ENCODE measurements at places on chromosomes 13 and 19. TPM values are rescaled to one million over a fixed set of nuclear protein-coding genes. Genes with fewer than 3 reads are reported as not detected.
A peak's percentile ranks its signal among the peaks of the same experiment; 100 is the strongest.

GGN gene
- total RNA-seq: 0.59 TPM

GRCh38 chr13:46571909-46572595 is 19.1 kb downstream of the LRCH1 start:
- no peaks in the 10 kb centered on the region for H3K36me3 ChIP-seq
- no peaks in the 10 kb centered on the region for H3K27me3 ChIP-seq
- H3K27ac ChIP-seq: no peak overlapping the region

KLK3 gene
- total RNA-seq: not detected

- H3K36me3 ChIP-seq: no peaks in the 10 kb centered on the region
- peak overlapping the region; percentile 87 for H3K4me3 ChIP-seq
- H3K27me3 ChIP-seq: peaks cover 4% of the 10 kb centered on the region
- DNase-seq: peak; percentile 62
- peak overlapping the region; percentile 74 for H3K27ac ChIP-seq
Observed at GRCh38 chr13:75636436-75637180, 478 bp downstream of the LMO7 start.

- H3K4me3 ChIP-seq: no peak overlapping the region
- no peak overlapping the region for H3K27ac ChIP-seq
- peaks cover 27% of the 10 kb centered on the region for H3K27me3 ChIP-seq
- H3K36me3 ChIP-seq: no peaks in the 10 kb centered on the region
Observed at GRCh38 chr19:54560881-54561385, 12.7 kb upstream of the LILRA2 start.

- no peak overlapping the region for H3K27ac ChIP-seq
- peaks cover 21% of the 10 kb centered on the region for H3K36me3 ChIP-seq
- no peak overlapping the region for H3K4me3 ChIP-seq
- no peaks in the 10 kb centered on the region for H3K4me1 ChIP-seq
- no peaks in the 10 kb centered on the region for H3K27me3 ChIP-seq
- no peak for DNase-seq
Observed at GRCh38 chr13:113327766-113328471, 30.9 kb downstream of the LAMP1 start.

TUBGCP3 gene
- total RNA-seq: 34.5 TPM
